ENCODE measurements at places on chromosomes 7 and 10.
A peak's percentile ranks its signal among the peaks of the same experiment; 100 is the strongest.

DNA sequence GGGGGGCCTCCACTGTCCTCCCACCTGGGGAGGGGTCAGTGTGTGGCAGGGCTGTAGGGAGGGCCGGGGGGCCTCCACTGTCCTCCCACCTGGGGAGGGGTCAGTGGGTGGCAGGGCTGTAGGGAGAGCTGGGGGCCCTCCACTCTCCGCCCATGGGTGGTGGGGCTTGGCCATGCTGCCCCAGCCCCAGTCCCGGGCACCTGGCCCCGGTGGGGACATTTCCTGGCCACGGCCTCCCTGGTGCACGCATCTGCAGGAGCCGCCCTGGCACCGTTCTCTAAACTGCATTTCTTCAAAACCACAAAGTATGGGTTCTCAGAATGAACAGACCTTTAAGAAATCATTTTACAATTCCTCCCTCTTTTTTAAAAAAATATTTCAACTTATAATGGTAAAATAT lies 89.3 kb upstream of the PDGFA start:
- no peak for DNase-seq

DNA sequence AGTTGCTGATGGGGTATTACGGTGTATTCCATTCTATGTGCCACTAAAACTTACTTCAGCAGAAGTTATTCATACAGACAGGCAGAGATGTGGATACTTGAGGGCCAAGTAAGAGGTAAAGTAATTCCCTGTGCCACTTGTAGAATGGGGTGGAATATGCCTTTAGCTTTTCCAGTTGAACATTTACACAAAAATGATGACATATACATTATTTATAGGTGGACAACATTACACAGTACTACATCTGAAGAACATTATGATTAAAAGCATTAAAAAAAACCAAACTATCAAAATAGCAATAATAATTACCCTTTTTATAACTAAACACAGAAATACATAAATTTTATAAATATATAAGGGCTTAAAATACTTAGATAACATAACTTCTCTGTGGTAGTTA lies 3.5 kb upstream of the SEMA3E start:
- no peak for DNase-seq

GRCh38 chr7:77216181-77216845 lies 16.7 kb upstream of the FGL2 start:
- DNase-seq = no peak

DNA sequence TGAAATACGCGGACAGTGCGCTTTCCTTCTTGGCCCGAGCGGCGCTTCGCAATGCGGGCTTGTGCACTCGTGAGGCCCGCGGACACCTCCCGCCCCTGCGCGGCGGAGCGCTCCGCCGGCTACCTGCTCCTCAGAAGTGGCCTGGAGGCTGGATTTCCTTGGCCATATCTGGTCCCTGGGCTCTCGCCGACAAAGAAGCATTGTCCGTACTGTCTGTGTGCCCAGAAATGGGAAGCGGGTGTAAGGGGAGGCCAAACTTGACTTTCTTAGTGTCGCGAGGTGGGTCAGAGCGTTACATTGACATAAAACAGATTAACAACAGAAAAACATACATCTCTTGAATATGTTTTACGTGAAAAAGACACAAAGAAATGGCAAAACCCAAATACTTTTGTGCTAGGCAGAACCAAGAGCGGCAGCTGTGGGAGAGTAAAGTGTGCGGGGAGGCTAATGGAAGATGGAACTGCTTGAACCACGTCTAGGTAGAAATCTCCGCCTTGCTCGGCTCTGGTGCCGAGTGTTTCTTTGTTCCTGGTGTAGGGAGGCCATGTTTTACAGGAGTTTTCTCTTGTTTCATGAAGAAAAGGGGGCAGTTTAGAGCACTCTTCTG lies 1.4 kb downstream of the LANCL2 start:
- DNase-seq = peak; percentile 46

DNA sequence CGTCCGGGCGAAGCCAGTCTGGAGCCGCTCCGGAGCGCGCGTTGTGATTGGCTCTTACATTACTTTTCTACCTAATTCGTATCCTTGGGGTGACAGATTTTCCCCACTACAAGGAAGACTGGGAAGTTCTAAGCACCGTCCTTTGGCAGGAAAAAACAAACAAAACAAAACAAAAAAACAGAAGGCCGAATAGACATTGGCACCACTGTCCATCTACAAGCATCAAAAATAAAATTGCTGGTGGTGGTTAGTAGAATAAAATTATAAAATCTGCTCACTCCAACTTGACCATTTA lies 651 bp upstream of the SKAP2 start:
- DNase-seq = no peak

DNA sequence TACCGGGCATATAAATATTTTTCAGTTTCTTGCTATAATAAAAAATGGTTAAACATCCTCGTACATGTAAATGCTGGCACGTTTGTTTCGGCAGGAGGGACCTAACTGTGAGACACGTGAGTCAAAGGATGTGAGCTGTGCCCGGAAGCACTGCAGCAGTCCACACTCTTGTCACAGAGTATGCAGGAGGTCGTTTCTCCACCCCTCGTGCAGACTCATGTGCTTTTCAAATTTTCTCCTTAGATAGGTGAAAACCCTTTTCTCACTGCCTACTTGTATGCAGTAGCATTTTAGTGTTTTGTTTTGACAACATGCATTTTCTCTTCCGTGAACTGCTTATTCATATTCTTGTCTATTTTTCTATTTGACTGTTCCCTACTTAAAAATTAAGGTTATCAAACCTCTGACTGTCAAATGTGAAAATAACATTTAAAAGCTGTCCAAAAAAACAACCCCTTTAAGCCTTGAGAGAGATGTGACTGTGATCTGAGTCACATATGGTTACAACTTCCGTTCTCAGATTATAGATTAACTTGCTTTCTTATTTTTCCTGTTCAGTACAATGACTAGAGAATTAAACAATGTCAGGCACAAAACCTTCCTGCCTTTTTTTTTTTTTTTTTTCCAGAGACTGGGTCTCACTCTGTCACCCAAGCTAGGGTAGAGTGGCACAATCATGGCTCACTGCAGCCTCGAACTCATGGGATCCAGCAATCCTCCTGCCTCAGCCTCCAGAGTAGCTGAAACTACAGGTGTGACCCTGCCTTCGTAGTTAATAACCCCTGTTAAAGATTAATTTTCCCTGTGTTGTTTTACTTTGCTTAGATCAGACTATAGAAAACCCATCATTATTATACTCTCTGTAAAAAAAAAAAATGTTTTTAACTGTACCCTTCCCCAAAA lies 45.1 kb downstream of the DPY19L1 start:
- DNase-seq = no peak

GRCh38 chr10:132011024-132011423 lies 29.3 kb upstream of the BNIP3 start:
- peak; percentile 12 for DNase-seq

DNA sequence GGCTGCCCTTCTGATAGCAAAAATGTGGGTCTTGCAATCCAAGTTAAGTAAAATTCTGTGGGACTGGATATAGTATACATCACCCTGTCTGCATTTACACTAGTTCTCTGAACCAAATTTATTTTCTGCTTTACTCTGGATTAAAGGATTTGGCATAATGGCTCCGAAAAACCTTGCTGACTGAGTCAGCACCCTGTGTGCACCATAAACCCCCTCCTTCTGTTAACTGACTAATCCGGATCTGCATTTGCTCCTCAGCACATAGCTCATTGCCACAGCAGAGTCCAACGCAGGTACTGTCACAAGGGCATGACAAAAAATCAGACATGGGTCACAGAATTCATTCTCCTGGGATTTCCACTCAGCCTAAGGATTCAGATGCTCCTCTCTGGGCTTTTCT lies 1.3 kb downstream of the OR2A5 start:
- peak; percentile 92 for DNase-seq

GRCh38 chr10:3076138-3076537 lies 8.8 kb downstream of the PFKP start:
- DNase-seq = no peak

DNA sequence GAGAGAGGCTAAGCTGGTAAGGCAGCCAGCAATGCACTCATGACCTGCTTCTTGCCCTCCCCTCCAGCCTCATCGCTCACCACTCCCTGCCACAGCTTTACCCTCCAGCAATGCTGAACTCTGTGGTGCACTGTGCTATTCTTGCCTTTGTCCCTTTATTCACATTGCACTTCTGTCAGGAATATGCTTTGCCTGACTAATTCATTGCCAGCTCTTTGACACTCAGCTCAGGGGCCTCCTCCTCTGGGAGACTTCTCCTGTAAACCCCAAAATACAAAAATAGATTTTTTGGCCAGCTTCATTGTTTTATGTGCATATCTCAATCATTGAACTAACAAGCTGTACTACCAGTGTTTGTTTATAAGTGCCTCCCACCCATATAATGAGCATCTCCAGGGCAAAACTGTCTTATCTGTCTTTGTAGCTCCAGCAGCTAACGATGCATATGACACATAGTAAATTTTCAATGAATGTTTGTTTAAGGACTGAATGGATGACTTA lies 8.2 kb downstream of the CNNM1 start:
- DNase-seq = no peak

- DNase-seq = peak; percentile 98
Observed at GRCh38 chr10:69123747-69124562, at the start of gene VPS26A. Gene VPS26A (plus strand): TSS chr10:69124178. CDS start chr10:69124278, 100 bp downstream.

- no peak for DNase-seq
Observed at GRCh38 chr7:6032167-6032566, 991 bp downstream of the ANKRD61 start.

DNA sequence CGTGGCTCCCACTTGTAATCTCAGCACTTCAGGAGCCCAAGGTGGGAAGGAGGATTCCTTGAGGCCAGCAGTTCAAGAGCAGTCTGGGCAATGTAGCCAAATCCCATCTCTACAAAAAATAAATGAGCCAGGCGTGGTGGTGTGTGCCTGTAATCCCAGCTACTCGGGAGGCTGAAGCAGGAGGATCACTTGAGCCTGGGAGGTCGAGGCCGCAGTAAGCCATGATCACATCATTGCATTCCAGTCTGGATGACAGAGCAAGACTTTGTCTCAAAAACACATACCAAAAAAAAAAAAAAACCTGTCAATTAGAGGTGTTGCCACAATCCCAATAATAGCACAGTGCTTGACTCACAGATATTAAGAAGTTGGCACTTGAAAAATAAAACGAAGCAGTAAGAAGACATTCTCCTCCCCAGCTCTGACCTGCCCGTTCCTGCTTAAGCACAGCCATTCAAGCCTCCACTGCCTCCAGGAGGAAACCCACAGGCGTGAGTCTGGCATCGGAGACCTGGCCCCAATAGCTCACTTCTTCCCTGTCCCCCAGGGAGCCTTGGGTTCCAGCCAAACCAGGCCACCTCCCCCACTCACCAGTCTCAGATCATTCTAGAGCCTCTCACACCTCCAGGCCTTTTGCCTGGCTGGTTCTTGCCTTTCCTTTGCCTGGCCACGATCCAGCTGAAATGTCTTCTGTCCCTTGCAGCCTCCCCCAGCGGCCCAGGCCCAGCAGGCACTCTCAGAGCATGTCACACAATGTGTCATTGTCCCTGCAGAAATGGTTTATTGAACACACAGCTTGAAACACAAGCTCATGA lies 45.3 kb upstream of the GTF2I start:
- peak; percentile 18 for DNase-seq

DNA sequence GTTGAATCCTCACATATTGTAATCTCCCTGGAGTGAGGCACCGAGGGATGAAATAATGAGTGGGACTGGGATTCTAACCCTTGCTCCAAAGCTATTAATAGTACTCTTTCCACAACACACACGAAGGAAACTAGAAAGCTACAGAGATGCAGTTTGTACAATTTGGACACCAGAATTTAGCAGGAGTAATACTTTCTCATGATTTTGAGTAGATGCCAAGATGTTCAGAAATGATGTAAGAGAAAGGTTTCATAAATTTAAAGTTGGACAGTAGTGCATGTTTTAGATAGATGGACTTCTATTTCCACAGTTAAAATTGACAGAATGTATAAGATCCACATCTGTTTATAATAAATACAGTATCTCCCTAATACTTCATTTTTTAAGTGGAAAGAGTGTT lies 46.5 kb downstream of the PRR15 start:
- DNase-seq = no peak

GRCh38 chr7:11120068-11120664 lies 146.5 kb downstream of the PHF14 start:
- no peak for DNase-seq

- peak; percentile 96 for DNase-seq
Observed at GRCh38 chr7:39199951-39200350, 222.2 kb downstream of the POU6F2 start.

DNA sequence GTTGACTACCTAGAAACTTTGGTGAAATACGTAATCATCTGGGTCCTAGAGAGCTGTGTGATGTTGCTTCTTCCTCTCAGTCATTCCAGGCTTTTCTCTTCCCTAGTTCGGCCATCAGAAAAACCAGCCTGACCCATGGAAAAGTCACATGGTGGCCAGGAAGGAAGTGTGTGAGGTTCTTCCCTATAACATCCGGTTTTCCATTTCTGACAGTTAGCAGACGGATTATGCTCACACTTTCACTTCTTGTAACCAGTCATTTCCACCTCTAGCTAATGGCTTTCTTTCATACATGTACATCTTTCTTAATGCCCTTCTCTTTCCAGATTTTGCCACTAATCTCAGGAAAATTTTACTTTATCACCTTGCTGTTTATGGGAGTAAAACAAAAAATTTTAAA lies 110.0 kb upstream of the GLCCI1 start:
- DNase-seq = no peak

GRCh38 chr10:119545310-119545709 lies 2.8 kb upstream of the RGS10 start:
- DNase-seq = no peak

DNA sequence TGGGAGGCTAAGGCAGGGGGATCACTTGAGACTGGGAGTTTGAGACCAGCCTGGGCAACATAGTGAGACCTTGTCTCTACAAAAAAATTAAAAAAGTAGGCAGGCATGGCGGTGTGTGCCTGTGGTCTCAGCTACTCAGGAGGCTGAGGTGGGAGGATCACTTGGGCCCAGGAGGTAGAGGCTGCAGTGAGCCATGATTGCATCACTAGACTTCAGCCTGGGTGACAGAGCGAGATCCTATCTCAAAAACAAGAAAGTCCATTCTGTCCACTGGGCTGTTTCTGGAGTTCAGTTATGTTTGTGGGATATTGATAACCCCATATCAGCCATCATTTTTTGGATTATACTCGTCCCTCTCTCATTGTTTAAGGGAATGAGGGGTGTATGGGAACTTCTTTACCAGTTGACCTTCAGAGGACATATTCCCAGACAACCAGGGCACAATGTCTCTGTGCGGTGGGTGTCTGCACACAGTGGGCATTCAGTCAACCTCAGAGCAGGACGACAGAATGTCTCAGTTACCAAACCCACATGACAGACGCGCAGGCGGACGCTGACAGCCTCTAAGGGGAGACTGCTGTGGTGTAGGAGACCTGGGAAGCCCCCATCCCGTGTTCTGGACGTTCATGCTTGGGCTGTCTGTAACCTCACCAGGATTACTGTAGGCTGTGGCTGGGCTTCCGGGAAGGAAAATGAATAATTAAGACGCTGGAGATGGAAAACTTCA lies 69.4 kb downstream of the CARD11 start:
- DNase-seq = no peak

DNA sequence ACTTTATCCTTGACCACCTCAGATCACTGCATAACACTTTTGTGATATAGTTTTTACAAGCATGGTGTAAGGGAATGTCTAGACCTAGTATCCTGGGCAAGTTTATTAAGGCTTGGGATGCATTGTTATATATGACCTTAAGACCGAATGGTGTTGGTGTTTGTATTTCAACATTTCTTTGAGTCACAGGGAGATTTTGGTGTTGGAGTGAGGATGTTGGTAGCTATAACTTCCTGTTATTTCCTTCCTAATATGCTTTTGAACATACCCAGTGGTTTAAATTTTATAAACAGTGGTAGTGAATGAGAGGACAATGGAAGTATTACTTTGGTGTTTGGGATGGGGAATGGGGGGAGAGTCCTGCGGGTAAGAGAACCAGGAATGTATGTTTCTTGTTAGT lies 2.6 kb downstream of the EXOC4 start:
- DNase-seq = no peak

- no peak for DNase-seq
Observed at GRCh38 chr10:32060347-32060746, 4.1 kb upstream of the KIF5B start.

Data from NCI-H82 (cell line).